ENCODE measurements at places on chromosomes 7 and 10.

- DNase-seq, result no peak
Observed at GRCh38 chr10:98469001-98469931, 22.5 kb upstream of the HPS1 start.

- no peak for DNase-seq
Observed at GRCh38 chr10:4688168-4688567, 137.8 kb upstream of the AKR1E2 start.

DNA sequence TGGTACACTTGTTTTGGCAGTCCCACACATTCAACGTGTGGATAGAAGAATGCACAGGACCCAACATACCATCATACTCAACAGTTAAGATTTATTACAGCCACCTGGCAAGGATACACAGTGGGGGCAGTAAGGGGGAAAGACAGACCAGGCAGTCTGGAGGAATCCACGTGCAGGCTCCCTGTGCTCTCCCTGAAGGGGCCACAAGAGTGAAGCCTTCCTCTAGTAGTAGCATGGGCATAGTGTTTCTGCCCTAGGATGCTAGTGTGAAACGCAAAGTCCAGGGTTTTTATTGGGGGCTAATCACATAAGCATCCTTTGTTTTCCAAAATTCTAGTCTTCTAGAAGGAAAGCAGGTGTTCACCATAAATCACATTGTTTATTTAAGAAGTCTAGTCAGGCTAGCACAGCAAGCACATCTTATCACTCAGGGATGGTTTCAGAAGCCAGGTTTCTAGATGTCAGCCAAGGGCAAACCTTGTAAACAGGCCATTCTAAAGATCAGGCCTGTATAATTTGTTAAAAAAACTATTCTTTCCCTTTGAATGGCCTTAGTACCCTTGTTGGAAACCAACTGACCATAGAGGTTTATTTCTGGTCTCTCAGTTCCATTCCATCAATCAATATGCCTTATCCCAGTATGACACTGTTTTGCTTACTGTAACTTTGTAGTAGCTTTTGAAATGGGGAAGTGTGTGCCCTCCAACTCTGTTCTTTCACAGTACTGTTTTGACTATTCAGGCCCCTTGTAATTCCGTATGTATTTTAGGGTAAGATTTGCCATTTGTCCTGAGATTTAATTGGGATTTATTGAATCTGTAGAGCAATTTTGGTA is 12.4 kb upstream of the TFAM start:
- DNase-seq, result no peak

DNA sequence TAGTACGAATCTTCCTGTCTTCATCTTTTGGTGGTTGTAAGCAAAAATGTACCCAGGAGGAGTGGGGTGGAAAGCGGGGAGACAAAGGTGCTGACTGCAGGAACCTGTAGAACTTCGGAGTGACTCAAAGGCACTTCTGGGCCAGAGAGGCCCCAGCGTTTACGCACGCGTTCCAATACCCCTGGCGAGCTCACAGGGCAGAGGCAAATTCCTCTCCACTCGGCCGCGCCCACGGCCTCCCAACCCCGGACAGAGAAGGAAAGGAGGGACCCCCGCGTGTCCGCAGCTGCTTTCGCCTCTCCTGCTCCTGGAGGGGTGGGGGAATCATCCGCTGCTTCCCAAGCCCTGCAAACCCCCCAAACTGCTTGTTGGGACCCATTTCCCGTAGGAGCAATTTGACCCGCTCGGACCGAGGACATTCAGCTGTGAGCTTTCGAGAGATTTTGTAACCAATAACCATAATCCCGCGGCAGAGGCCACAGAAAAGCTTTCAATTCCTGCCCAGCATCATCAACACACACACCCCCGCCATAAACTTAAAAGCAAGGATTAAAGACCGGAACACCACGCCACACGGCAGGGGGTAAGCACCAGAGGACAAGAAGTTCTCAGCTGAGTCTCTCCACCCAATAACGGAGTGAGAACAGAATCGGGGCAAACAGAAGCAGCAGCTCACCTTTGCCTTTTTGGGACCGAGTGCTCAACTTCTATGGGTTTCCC is 2.3 kb downstream of the IGF2BP3 start:
- DNase-seq, result no peak

- DNase-seq, result no peak
Observed at GRCh38 chr10:18332048-18332447, 191.8 kb downstream of the CACNB2 start.

DNA sequence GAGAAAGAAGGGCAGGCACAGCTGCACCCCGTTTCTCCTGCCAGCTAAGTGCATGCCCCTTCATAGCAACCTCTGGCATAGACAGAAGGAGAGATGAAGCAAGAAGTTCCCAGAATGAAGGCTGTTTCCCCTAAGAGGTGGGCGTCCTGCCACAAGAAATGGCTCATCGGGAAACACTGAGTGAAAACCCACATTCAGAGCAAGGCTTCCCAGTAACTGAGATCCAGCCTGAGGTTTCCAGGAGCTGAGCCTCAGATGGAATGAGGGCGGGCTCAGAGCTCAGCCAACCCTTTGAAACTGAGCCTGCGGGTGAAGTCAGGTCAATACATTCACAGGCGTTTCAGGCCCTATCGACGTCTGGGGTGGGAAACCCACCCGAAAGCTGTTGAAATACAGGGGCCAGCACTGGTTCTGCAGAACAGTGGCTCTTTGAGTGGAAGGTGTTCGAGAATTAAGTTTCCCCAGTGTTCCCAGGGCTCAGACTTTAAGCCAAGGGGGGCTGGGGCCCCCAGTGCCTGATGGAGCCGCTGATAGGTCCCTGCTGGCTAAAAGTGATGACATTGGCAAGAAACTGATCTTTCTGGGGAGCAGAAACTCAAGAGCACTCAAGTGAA is 510.2 kb downstream of the RPS24 start:
- peak; percentile 76 for DNase-seq

DNA sequence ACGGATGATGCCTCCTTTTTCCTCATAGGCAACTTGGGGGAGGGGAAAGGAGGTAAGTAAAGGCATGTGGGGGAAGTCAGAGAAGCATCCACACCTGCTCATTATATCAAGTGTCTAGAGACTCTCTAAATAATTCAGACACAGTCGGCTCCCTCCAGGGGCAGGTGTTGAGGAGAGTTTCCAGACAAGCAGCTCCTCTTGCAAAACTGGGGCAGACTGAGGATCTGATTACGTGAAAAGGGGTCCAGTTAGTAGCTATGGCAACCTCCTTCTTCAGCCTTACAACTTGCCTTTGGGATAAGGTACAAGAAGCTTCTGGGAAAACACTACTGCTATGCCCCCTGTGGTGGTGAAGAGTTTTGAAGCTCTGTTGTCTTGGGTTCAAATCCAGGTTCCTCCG is 39.0 kb upstream of the SORBS1 start:
- no peak for DNase-seq

- DNase-seq, result no peak
Observed at GRCh38 chr10:130652544-130652943, 516.4 kb downstream of the GLRX3 start.

DNA sequence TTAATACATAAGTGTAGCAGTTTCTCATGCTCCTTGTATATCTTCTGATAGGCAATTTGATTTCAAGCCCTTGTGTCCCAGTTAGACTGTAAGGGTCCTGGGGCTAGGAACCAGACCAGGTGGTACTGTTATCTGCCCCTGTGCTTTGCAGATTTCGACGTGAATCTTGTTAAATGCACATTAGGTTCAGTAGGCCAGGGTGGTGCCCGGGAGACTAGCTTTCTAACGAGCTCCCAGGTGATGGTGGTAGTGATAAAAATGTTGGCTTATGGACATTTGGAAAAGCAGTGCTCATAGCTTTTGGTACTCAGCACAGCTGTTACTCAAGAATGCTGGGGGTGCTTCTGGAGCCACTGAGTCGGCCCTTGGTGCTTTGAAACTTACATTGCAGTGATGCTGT is 64.2 kb downstream of the PRPF18 start:
- DNase-seq, result no peak
